Left kidney (tissue), 8 donors: ENCODE measurements at places on chromosomes 6 and 20.
A peak's percentile ranks its signal among the peaks of the same experiment; 100 is the strongest.

- DNase-seq: no peak
Observed at GRCh38 chr6:112831022-112831421, 483.9 kb downstream of the RFPL4B start.

GRCh38 chr6:158770533-158771330 is 48.4 kb downstream of the EZR start:
- no peak for DNase-seq

DNA sequence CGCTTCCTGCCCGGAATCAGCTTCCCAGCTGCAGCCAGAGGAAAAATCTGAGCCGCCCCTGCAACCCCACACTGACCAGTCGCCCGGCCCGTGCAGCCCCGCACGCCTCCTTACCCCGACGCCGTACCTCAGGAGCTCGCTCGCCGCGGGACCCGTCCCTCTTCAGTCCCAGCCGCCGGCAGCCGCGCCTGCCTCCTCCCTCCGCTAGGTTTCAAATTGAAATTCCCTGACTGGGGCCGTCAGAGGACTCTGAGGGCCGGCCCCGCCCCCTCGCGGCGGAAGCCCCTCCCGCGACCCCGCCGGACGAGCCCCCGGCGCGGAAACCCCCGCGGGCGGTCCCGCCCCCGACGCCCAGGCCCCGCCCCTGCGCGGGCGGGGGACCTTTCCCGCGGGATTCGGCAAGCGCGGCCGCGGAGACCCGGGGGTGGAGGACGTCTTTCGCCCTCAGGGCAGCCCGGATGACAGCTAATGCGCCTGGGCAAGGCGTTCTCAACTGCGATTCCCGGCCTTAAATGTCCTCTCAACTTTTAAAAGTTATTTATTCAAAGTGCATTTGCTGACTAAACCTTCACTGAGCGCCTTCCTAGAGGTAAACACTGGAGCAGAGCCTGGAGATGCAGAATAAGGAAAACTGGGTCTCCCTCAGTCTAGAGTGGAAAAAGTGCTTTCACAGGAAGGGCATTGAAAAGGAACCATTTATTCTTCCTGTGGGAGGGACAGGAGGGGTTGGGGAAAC is at the start of gene EPB41L2:
TSS of gene EPB41L2 (minus strand) at position 218 of the 736 bp plus-strand sequence. CDS start 106,760 bp downstream, outside the sequence.
- DNase-seq: peak; percentile 90

GRCh38 chr6:99032396-99032795 is 84.7 kb upstream of the FBXL4 start:
- DNase-seq: no peak

DNA sequence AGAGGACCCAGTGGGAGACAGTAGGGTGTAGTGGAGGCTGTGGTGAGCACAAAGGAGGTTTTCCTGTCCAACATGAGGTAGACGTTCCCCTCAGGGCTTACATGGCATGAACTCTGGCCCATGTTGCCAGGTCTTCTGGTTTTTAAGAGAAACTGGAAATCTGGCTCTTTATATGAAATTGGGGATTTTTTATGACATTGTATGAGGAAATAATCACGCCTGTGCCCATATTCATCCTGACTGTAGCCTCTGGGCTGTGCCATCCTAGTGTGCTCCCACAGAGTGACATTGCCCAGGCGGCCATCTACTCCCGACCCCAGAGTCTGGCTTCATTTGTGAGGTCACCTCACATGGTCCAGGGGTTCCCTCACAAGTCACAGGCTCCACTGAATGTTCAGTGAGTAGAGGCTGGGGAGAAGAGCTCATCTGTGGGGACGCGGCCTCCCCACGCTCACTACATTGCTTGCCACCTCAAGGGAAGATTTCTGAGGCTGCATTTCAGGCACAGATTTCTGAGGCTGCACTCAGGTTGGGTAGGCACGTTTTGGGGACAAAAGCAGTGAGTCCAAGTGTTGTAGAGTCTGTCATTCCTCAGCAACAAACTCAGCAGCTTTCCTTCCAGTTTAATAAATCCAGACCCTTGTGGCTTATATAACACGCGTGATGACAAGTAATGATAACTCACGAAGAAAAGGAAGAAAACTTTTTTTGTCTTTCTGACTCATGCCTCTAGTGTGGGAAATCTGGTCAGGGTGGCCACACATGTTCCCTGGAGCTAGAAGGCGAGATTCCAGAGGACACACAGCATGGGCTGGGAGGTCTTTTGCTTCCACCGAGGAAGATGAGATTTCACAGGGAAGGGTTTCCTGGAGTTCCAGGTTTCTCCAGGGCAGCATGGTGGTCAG is 41.7 kb downstream of the SLC24A3 start:
- DNase-seq: no peak

GRCh38 chr6:49519660-49520059 is 19.9 kb downstream of the GLYATL3 start:
- DNase-seq: no peak

- no peak for DNase-seq
Observed at GRCh38 chr6:104750449-104750848, 109.3 kb downstream of the HACE1 start.

- no peak for DNase-seq
Observed at GRCh38 chr6:8277769-8278168, 157.6 kb downstream of the SLC35B3 start.

- no peak for DNase-seq
Observed at GRCh38 chr6:302760-303159, 10.5 kb downstream of the DUSP22 start.

- DNase-seq: no peak
Observed at GRCh38 chr6:154306696-154307095, 49.9 kb downstream of the IPCEF1 start.

DNA sequence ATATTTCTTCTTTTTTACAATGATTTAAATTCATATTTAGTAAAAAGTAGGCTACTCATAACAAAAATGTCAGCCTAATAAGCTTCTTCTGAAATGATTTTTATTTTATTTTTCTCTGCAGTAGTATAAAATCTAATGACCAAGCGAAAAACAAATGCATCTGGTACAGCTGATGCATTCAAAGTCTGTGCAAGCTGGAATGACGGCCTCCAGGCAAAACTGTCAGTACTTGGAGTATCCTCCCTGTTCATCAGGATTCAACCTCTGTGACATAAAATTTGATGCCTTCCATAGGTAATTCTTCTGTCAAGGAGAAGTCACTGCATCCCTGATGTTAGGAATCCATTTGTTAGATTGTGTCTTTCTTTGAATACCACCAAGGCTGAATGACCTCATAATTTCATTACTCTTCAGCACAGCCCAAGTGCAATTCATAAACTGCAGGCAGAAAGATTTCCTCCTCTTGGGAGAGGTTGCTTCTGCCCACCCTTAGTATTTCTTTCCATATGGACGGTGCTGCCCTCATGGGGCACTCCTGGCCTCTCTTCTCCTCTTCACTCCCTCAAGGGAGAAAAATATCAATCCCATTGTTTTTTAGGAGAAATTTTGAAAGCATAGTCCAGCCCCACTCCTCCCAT is 146.4 kb upstream of the STXBP5 start:
- no peak for DNase-seq

DNA sequence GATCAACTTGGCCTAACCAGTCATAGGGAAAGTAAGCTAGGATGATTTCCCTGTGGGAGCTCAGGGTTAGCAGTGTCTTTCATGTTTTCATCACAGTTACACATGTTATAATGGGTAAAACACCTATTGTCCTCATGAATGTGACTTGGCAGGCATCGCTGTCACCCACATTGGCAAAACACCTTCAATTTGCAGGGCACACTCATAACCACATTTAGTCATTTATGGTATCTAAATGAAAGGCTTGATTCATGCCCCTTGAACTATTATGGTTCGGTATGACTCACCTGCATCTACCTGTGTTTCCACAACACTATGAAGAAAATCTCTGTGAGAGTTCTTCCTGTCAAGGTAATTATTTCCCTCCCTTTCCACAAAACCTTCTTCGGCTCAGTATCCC is 49.2 kb downstream of the FRK start:
- DNase-seq: no peak

GRCh38 chr20:53617791-53618489 is 24.3 kb upstream of the ZNF217 start:
- no peak for DNase-seq

- DNase-seq: no peak
Observed at GRCh38 chr6:81214414-81215091, 537.9 kb downstream of the TENT5A start.
